LNCaP clone FGC (cell line): ENCODE measurements at places on chromosomes 7 and 10.

DNA sequence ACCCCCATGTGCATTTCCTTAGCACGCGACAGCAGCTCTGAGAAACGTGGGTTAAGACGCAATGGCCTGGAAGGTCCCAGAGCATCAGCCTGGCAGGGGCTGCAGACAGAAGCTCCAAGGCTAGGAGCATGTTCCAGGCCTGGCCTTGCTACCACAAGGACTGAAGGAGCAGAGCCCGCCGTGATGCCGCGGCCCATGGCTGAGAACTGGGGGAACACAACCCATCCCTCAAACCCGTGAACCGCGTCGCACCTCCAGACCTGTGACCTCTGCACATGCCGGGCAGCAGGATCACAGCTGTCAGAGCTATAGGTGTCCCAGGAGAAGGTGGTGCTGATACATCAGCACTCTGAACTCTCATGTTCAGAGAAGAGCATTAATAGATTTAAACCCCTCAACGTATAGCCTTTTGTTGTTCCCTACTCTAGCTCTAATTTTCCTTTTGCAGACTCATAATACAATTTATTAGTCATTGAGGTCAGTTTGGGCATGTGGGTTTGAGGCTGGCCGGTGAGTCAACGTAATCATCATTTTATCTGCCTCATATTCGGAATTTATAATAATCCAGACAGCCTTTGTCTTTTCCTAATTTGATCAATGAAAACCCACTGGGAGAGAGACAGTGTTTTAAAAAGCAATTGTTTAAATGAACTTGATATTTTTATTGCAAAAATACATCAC is 222.5 kb upstream of the TCERG1L start:
- no peak for DNase-seq

DNA sequence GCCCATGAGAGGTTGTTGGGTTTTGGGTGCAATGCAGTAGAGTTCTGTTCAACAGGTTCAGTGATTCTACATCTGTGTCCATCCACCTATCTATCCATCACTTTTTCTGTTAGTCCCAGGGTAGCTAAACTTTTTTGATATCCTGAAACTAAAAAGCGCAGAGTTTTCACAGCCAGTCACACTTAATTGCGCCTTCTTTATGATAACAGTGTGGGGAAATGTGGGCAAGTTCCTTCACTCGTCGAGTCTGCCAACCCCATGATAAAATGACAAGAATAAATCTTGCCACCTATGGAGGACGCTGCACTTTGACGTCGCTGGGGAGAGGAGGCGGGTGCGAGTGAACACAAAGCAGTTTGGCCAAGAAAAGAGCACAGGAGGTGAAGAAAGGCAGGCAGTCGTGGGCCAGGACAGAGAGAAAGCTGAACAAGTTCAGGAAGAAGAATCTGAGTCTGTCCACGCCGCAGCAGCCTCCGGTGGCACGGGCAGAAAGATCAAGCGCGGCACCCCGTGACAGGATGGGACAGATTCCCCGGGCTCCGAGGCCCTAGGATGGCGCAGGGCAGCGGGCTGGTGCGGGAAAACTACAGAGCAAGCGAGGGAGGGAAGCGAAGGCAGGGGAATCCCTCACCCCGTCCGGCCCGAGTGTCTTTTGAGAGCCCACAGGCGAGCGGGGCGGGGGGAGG is 9.2 kb downstream of the SP8 start:
- DNase-seq, result no peak

DNA sequence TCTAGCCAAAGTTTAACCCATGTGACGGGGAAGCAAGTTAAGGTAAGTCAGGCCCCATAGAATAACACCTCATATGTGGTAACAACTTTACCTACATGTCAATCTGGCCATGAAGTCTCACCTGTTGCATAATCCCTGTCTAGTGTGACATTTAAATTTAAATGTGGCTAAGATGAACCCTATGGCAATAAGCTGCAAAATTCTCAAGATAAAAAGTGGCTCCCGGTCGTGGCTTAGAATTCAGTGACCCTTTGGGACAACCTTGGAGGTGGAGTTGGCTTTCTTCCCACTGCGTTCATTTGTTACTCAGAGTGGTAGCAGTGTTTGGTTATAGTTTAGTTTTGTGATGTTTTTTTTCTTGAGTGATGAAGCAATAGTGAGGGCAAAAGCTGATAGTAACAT is 90.6 kb downstream of the ARID5B start:
- DNase-seq, result no peak

DNA sequence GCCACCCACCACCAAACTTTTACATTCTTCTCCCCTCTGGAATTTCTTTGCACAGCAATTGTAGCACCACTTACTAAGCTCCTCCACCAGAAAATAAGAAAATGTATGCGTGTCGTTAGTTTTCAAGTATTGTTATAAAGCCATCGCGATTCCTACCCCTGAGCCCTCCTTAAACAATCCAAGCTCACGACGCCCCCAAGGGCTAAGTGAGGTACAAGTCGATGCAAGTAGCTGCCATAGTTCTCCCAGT is 1.3 kb downstream of the FRAT2 start:
- no peak for DNase-seq

DNA sequence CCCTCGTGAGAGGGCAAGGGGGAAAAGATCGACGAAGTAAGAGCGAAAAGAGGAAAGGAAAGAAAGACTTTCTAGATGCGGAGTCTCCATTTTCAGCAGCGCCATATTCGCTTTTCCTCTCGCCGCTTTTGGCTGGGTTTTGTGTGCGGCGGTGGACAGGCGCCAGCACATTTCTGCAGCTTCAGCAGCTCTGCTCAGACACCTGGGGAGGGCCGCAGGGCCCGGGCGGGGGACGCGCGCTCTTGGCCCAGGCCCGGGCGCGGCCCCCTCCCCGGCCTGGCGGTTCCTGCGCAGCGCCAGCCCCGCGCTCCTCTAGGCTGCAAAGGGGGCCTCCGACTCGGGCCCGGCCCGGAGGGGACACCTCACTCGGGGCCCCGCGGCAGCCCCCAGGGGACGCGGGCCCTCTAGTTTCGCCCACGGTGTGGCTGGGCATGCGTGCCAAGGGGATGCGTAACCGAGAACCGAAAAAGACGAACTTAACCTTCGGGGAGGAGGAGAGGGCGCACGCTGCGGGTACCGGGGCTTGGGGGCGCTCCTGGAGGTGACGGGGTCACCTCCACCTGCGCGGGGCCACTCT is 34.5 kb upstream of the EBLN1 start:
- no peak for DNase-seq

- no peak for DNase-seq
Observed at GRCh38 chr7:139034855-139035585, 822 bp downstream of the ZC3HAV1L start.

GRCh38 chr10:11404901-11405300 is 206.5 kb downstream of the USP6NL start:
- no peak for DNase-seq

DNA sequence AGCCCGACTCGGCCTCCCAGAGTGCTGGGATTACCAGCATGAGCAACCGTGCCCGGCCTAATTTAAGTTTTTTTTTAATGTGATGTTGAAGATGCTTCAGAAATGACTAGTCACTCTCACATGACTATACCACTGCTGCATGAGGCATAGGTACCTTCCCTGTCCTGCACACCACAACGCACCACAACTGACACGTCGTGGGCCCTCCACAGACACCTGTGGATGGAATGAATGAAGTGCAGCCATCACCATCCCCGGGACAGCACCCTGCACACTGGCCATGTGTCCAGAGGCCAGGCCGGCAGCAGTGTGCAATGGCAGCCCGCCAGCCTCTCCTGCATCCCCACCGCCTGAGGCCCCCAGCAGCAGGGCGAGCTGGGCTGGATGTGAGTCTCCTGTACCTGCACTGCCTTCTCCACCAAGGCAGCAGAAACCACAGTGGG is 55.1 kb downstream of the VOPP1 start:
- DNase-seq, result no peak

DNA sequence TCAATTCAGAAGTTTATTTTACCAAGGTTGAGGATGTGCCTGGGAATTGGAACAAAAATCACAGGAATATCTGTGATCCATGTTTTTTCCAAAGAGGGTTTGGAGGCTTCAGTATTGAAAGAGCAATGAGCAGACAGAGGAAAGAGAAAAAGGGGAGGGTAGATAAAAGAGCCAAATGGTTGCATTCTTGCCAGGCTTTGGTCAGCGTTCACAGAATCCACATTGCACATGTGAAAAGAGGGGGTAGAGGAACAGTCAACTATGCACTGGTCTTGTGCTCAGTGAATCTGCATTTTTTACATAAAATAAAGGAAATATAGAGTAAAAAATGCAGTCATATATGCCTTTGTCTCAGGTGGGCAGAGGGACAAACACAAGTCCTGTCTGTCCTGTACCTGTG is 20.6 kb upstream of the ERCC6 start:
- DNase-seq, result no peak

- no peak for DNase-seq
Observed at GRCh38 chr7:35848725-35849124, 47.9 kb downstream of the SEPTIN7 start.

DNA sequence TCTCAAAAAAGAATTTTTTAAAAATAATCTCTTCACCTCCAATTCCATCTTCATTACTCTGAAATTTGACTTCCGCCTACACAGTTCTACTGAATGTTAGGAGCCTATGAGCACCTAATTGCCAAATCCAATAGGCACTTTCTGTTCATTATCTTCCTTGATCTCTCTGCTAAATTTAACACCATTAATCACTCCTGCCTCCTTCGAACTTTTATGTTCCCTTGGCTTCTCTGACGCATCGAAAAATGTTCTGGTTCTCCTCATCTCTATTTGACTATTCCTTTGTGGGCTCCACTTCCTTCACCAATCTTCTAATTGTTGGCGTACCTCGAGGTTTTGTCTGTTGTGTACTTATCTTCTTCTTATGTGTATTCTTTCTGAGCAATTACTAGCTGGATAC is 87.3 kb downstream of the MTPN start:
- no peak for DNase-seq

DNA sequence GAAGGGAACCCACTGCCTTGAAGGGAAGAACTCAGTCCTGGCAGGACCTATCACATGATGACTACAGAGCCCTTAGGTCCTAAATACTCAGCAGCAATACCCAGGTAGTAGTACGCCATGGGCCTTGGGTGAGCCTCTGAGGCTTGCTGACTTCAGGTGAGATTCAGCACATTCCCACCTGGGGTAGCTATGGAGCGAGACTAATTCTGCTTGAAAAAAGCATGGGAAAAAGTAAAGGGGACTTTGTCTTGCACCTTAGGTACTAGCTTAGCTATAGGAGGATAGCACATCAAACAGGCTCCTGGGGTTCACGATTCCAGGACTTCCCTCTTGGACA is 98.2 kb upstream of the MEOX2 start:
- DNase-seq, result no peak

GRCh38 chr7:30702200-30702599 is 19.9 kb upstream of the CRHR2 start:
- DNase-seq, result no peak

DNA sequence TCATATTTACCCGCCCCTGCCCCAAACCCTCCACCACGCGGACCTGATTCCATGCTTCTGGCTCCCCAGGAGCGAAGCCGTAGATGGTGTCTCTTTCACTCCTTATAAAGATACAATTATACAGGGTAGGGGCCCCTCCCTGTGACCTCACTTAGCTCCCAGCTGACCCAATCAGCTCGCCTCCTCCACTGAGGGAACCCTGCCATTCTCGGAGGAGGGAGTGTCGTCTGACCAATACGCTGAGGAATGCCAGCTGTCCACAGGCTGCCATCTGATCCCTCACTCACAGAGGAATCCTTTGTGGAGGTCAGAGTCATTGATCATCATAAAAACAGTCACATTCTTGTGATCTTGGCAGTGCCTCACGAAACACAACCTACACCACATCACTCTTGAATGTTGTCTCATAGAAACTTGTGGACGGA is 67.5 kb upstream of the INSIG1 start:
- no peak for DNase-seq
